ENCODE measurements at places on chromosomes 12 and 14.

DNA sequence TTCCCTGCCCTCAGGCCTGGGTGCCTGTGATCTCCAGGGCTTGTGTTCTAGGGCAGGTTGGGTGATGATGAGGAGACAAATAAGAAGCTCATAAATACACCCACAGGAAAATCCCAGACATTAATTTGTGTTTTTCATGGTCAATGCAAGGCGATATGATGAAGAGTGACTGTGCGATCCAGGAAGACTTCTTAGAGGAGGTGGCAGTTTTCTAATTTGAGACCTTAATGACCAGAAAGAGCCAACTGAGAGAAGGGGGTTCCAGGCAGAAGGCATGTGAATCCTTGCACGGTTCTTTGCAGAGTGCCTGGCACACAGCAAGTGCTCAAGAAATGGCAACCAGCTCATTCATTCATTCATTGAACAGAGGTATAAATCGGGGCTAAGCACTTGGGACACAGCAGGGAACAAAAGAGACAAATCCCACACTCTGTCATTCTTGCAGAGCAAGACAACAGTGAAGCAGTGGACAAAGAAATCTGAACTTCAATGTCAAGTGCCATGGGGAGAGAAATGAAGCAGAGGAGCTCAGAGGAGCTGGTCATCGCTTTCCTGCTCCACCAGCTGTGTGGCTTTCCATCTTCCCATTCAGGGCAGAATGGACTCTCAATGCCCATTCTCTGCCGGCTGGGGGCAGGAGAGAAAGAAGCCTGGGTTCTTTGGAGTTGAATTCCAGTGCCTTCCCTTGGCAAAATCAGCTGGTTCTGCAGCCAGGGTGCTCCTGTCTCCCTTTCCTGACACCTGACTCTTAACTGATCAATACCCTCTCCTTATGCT is 128.3 kb downstream of the AACS start:
- H3K36me3 ChIP-seq, result no peaks in the 10 kb centered on the region
- H3K4me3 ChIP-seq, result no peak overlapping the region
- peaks cover 21% of the 10 kb centered on the region for H3K27me3 ChIP-seq
- DNase-seq, result no peak

- no peak overlapping the region for H3K27ac ChIP-seq
- no peak overlapping the region for H3K4me3 ChIP-seq
- DNase-seq, result no peak
- no peaks in the 10 kb centered on the region for H3K27me3 ChIP-seq
These were observed 74.9 kb upstream of the CMKLR1 start for GRCh38 chr12:108414021-108414420.

GRCh38 chr14:104424406-104425072 is 155.0 kb upstream of the C14orf180 start:
- H3K27me3 ChIP-seq, result no peaks in the 10 kb centered on the region
- no peak overlapping the region for H3K4me3 ChIP-seq
- H3K27ac ChIP-seq, result no peak overlapping the region
- no peak for DNase-seq
- no peaks in the 10 kb centered on the region for H3K4me1 ChIP-seq

DNA sequence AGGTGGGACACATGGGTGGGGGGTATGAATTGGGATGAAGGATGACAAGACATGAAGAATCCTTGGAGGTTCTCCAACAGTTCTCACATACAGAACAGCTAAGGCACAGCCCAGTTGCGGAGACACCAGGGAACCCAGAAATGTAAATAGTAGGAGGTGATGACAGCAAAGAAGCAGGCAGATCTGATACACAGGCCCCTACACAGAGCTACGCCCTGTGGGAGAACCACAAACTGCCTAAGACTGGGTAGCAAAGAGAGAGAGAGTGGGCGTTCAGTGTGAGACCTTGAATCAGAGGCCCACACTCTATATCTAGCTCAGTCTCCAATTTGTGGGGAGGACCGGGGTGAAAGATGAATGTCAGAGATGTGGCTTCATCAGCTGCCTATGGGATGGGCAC is 9.5 kb upstream of the NUMB start:
- no peak overlapping the region for H3K27ac ChIP-seq
- no peak for DNase-seq
- no peaks in the 10 kb centered on the region for H3K27me3 ChIP-seq
- peaks cover 31% of the 10 kb centered on the region for H3K4me1 ChIP-seq

GRCh38 chr14:61555056-61555838 is 140.1 kb upstream of the HIF1A start:
- DNase-seq, result no peak
- H3K4me1 ChIP-seq, result peaks cover 21% of the 10 kb centered on the region
- H3K4me3 ChIP-seq, result no peak overlapping the region
- H3K27me3 ChIP-seq, result no peaks in the 10 kb centered on the region
- H3K36me3 ChIP-seq, result peaks cover 12% of the 10 kb centered on the region

GRCh38 chr14:53187921-53188463 is 34.9 kb upstream of the DDHD1 start:
- no peaks in the 10 kb centered on the region for H3K36me3 ChIP-seq
- no peaks in the 10 kb centered on the region for H3K4me1 ChIP-seq
- H3K27ac ChIP-seq, result no peak overlapping the region

- H3K27ac ChIP-seq, result no peak overlapping the region
- no peak overlapping the region for H3K4me3 ChIP-seq
- no peaks in the 10 kb centered on the region for H3K27me3 ChIP-seq
- H3K36me3 ChIP-seq, result peaks cover 28% of the 10 kb centered on the region
- no peaks in the 10 kb centered on the region for H3K4me1 ChIP-seq
- no peak for DNase-seq
These were observed 28.3 kb downstream of the TPCN1 start for GRCh38 chr12:113249546-113249945.

GRCh38 chr12:46490635-46491034 is 118.1 kb upstream of the SLC38A2 start:
- H3K27ac ChIP-seq, result no peak overlapping the region
- DNase-seq, result no peak
- H3K4me1 ChIP-seq, result no peaks in the 10 kb centered on the region
- no peaks in the 10 kb centered on the region for H3K36me3 ChIP-seq
- no peaks in the 10 kb centered on the region for H3K27me3 ChIP-seq
- no peak overlapping the region for H3K4me3 ChIP-seq

DNA sequence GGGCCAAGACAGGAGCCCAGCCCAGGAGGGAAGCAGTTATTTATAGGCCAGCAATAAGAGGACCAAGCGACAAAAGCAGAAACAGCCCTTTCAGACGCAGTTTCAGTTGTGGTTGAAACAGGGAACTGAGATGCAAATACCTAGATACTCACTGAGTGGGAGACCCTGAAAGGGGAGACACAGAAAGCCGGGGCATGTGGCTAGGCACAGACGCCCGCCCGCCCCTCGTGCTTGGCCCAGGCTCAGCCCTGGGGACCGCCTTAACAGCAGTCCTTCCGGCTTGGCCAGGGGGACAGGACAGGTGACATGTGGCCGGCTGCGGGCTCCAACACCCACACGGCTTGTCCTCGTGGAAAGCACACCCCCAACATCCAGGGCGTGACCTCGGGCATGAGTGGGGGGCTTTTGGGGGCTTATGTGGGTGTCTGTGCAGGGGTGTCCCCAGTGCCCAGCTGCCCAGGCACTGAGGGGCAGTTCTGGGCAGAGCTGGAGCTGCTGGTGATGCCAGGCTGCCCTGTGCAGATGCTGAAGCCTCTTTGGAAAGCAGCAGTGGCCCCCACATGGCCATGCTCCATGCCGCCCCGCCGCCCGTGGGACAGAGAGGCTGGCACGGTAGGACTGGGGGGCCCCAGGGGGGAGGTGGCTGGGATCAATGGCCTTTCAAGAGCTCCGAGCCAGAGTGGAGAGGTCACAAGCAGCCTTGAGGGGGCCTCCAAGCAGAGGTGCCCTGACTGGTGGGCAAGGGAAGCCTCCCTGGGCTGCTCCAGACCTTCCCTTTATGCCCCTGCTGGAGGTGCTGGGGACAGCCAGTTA is 2.1 kb downstream of the PLD4 start:
- H3K27me3 ChIP-seq, result no peaks in the 10 kb centered on the region
- no peaks in the 10 kb centered on the region for H3K4me1 ChIP-seq
- H3K27ac ChIP-seq, result no peak overlapping the region
- H3K4me3 ChIP-seq, result no peak overlapping the region
- no peak for DNase-seq

GRCh38 chr12:103799504-103799856 is 41.6 kb downstream of the NT5DC3 start:
- H3K36me3 ChIP-seq, result peaks cover 4% of the 10 kb centered on the region

DNA sequence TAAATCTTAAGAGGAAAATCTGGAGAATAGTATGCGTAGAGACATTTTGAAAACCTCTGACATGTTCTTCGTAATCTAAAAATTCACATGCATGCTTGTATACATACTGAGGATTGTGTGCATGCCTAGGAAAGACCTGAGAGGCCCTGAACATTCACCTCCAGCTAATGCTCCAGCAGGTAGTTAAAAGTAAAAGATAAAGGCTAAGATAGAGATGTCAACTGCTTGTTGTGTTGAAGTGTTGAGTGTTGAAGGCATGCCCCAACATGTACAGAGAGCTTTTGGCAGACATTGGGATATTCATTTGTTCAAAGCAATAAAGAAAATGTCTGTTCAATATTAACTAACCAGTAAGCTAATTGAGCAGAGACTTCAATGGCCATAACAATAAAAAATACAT is 118.6 kb upstream of the SYT1 start:
- H3K4me3 ChIP-seq, result no peak overlapping the region
- no peaks in the 10 kb centered on the region for H3K4me1 ChIP-seq
- no peak overlapping the region for H3K27ac ChIP-seq
- no peaks in the 10 kb centered on the region for H3K36me3 ChIP-seq
- DNase-seq, result no peak

- H3K4me1 ChIP-seq, result peaks cover 8% of the 10 kb centered on the region
- H3K36me3 ChIP-seq, result no peaks in the 10 kb centered on the region
- no peak for DNase-seq
These were observed 26.0 kb upstream of the GLIPR1L2 start for GRCh38 chr12:75364919-75365318.

DNA sequence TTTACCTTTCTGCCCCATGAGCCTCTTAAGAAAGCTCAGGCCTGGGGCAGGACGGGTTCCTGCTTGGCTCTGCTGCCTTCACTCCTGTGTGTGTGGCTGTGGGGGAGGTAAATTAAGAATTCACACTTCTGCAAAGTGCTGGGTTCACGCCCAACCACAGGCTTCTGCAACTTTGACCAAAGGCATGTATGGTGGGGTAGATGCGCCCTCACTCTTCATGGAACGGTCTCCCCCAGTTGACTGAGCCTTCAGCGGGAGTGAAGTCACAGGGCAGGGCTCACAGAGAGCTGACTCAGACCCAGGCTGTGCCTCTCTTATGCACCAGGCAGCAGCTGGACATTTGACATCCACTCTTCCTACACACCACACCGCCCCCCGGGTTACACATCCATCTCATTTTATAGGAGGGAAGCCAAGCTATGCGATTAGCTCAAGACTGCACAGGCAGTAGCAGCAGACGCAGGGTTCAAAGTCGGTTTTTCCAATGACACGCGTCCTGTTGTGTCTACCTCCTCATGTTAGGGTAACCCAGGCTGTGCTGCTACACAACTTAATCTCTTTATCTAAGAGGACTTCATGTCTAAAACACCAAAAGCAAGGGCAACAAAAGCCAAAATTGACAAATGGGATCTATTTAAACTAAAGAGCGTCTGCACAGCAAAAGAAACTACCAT is 15.4 kb upstream of the BCL11B start:
- H3K27ac ChIP-seq, result peak overlapping the region; percentile 31
- H3K36me3 ChIP-seq, result no peaks in the 10 kb centered on the region
- no peaks in the 10 kb centered on the region for H3K27me3 ChIP-seq
- peaks cover 5% of the 10 kb centered on the region for H3K4me1 ChIP-seq
- no peak overlapping the region for H3K4me3 ChIP-seq
- no peak for DNase-seq

DNA sequence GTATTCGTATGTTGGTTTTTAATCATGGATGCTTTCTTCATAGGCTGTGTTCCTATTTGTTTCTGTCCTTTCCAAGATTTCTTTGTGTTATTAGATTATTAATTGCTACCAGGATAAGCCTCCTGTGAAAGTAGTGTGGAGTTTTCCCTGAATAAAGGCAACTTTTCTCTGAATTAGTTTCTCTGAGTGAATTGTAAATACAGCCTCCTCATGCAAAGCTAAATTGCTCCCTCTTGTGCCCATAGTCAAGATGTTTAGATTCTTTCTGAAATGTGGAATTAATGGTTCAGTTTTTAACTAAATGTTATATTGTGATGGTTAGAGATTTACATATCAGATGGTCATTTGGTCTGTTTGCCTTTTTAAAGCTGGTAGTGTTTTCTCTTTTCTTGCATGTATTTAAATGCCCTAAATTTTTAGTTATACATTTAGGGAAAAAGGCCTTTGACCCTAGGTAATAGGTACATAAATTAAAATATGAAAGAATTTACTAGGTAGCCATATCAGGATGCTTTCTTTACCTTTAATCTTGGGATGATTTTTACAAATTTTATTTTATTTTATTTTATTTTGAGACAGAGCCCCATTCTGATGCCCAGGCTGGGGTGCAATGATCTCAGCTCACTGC is 8.9 kb downstream of the APAF1 start:
- no peak overlapping the region for H3K27ac ChIP-seq
- peaks cover 7% of the 10 kb centered on the region for H3K4me1 ChIP-seq
- H3K36me3 ChIP-seq, result peaks cover 18% of the 10 kb centered on the region
- peak; percentile 61 for DNase-seq

GRCh38 chr14:80930836-80931389 is 10.6 kb downstream of the CEP128 start:
- no peaks in the 10 kb centered on the region for H3K27me3 ChIP-seq
- DNase-seq, result peak; percentile 84
- peaks cover 31% of the 10 kb centered on the region for H3K4me1 ChIP-seq
- no peaks in the 10 kb centered on the region for H3K36me3 ChIP-seq
- no peak overlapping the region for H3K4me3 ChIP-seq

- no peak for DNase-seq
- H3K4me3 ChIP-seq, result no peak overlapping the region
- H3K36me3 ChIP-seq, result no peaks in the 10 kb centered on the region
- peaks cover 11% of the 10 kb centered on the region for H3K4me1 ChIP-seq
These were observed 2.3 kb downstream of the CORO1C start for GRCh38 chr12:108728820-108729611.

DNA sequence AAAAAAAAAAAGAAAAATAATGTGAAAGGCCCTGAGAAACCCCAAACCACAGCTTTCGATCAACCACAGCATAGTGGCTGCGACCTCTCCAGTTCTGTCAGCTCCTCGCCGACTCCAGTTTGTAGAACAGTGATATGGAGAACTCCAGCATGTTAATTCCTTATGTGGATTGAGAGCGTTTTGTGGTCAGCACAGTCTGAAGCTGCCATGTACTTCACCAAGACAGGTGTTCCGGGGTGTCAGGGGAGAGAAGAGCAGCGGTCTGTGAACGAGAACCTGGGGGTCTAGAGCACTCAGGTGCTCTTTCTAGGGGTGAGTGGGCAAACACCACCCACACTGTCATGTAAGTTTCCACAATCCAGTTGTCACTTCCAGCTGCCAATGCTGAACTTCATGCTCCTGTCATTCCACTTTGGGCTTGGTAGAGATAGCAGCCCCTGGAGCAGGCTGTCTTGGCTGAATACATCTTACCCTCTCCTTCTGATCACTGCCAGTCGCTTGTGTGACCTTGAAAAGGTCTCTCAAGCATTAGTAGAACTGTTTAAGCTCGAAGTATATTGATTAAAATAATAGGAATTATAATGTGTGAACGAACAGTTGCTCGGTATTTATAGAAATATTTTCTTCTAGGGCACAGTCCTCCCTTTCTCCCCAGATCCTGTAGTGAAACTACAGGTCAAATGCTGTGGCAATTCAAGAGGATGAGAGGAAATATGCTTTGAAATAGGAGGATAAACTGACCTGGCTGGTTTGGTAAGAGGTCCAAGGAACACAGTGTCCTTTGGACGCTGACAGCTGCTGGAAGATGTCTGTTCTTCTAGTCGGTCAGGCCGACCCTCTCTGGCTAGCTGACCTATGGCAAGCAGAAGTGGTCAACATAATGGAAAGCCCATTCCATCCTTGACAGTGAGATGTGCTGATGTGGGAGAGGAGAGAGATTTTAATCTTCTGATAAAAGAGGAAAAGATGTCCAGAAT is 15.7 kb upstream of the MAX start:
- no peak overlapping the region for H3K27ac ChIP-seq
- no peaks in the 10 kb centered on the region for H3K27me3 ChIP-seq
- H3K4me1 ChIP-seq, result no peaks in the 10 kb centered on the region
- H3K4me3 ChIP-seq, result no peak overlapping the region
- H3K36me3 ChIP-seq, result no peaks in the 10 kb centered on the region

Data from CD4-positive, alpha-beta memory T cell (primary cell).